ENCODE measurements at places on chromosomes 3 and 15.

DNA sequence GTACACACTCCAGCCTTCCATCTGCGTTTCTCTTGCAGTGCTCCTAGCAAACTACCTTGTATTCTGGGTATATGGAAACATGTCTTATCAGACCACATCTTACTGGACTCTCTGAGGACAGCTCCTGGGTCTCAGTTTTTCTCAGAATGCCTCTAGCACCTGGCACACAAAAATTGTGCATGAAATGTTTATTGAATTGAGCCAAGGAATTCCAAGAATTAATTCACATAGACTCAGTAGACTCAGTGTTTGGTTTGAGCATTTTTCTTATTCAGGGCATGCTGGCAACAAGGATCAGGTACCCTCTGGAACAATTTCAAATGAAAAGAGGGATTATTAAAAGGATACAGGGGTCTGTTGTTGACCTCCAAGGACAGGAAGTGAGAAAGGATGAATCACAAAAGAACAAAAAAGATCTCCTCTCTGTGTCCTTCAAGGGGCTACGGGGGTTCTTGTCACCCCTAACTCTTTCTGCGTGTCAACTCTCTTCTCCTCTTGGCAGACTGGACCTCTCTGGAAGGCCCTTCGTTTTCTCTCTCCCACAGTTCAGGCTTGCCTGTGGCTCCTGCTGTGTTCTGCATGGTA lies 270.0 kb upstream of the HES1 start:
- no peak for DNase-seq

DNA sequence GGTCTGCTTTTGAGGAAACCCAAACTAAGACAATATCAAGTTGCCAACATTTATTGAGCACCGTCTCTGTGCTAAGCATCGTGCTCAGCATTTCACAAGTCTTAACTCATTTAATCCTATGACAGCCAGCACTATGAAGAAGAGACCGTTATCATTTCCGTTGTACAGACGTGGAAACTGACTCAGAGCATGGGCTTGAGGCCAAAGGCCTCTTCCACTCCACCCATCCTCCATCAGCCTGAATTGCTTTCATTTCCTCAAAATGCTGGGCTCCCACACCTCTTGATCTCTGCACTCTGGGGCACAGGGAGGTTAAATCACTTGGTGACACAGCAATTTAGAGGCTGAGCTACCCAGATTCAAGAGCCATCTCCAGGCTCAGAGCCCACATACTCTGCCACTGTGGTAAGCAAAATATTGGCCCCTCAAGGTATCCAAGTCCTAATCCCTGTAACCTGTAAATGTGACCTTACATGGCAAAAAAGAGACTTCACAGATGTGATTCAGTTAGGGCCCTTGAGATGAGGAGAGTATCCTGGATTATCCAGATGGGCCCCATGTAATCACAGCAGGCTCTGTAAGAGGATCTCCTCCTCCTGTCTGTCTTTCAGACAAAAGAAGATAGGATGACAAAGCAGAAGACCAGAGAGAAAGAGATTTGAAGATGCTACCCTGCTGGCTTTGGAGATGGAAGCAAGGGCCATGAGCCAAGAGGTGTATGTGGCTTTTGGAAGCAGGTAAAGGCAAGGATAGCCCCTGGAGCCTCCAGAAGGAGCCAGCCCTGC lies 24.3 kb upstream of the FLNB start:
- DNase-seq: peak; percentile 82

DNA sequence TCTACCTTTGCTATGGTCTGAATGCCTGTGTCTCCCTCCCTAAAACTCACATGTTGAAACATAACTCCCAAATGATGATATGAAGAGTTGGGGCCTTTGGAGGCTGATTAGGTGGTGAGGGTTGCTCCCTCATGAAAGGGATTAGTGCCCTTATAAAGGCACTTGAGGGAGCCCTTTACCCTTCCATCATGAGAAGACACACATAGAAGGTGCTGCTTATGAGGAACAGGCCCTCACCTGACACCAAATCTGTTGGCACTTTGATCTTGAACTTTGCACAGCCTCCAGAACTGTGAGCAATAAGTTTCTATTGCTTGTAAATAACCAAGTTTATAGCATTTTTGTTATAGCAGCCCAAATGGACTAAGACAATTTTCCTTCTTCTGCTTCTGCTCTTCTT lies 76.2 kb upstream of the ADAMTS9 start:
- no peak for DNase-seq

GRCh38 chr15:77507143-77507897 lies 86.6 kb downstream of the HMG20A start:
- DNase-seq: no peak

DNA sequence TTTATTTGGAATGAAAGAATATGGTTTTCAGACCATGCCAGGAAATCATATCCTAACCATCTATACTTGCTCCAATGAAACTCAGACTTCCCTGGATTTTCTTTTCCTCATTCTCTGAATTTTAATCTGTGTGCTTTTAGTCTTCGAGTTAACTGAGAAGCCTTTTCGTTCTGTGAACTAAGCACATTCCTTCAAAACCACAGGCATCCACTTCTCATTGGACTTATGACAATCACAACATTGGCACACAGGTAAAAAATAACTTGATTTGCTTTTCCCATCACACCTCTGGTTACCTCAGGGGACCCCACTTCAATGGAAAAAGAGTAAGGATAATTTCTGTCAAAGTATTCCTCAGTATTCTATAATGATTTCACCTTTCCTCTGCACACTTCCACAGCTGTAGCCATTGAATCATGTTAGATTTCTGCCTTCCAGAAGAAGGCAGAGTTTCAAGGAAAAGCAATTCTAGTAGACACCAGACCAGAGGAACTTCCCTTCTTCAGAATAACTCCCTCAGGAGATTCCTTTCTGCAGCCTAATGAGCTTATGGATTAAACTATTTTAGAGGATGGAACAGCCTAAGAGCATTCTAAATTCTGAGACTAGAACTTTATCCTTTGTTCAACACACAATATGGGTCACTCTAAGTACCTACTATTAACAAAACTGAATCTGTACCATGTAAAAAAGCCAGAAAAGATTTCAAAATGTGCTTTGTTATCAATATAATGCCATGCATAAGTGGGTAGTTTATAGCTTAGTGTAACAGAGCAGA lies 15.9 kb downstream of the COMMD2 start:
- DNase-seq: peak; percentile 79
